Naive thymus-derived CD8-positive, alpha-beta T cell (primary cell): ENCODE measurements at places on chromosomes 12 and 14.

DNA sequence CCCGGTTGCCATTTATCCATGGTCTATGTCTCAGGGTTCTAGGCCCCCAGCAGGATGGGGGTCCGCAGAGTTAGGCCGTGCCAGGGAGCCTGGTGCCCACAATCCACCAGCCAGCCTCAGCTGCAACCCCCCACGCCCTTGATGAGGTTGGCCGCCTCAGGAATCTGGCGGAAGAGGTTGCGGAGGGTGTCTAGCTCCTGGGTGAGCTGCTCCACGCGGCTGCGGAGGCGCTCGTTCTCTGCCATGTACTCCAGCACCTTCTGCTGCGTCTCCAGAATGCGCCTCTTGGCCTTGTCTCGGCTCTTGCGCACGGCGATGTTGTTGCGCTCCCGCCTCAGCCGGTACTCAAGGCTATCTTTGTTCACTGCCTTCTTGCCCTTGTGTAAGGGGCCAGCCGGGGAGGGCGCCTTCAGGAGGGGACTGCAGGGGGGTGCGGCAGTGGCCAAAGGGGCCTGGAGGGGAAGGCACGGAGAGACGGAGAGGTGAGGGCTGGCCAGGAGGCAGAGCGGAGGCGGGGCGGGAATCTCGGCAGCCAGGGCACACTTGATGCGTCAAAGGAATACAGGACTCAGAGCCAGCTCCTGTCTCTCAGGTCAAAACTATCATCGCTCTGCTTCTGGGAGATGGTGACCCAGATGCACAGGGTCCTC, 1.6 kb downstream of the CEBPE start:
- H3K36me3 ChIP-seq, result no peaks in the 10 kb centered on the region
- no peak for DNase-seq
- peak overlapping the region; percentile 99 for H3K27ac ChIP-seq
- peaks cover 64% of the 10 kb centered on the region for H3K4me1 ChIP-seq
- no peak overlapping the region for H3K4me3 ChIP-seq
- no peaks in the 10 kb centered on the region for H3K27me3 ChIP-seq

DNA sequence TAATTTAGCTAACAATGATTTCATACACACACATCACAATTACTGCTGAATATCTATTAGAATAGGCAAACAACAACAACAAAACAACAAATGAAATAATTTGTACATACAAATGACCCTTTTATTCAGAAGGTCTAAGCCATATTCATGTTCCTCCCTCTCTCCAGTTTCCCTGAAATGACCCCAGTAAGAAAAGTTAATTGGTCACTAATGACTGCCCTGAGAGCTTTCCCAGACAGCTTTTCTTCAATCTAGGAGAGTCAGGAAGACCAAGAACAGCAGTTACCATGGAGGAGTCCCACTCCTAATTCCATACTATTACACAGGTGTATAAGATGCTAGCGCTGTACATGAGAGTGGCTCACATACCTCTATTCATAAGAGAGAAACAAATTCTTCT, 121.2 kb upstream of the GRIP1 start:
- H3K4me1 ChIP-seq, result peaks cover 4% of the 10 kb centered on the region
- H3K27me3 ChIP-seq, result no peaks in the 10 kb centered on the region
- H3K27ac ChIP-seq, result no peak overlapping the region
- no peak overlapping the region for H3K4me3 ChIP-seq
- no peak for DNase-seq
- no peaks in the 10 kb centered on the region for H3K36me3 ChIP-seq

DNA sequence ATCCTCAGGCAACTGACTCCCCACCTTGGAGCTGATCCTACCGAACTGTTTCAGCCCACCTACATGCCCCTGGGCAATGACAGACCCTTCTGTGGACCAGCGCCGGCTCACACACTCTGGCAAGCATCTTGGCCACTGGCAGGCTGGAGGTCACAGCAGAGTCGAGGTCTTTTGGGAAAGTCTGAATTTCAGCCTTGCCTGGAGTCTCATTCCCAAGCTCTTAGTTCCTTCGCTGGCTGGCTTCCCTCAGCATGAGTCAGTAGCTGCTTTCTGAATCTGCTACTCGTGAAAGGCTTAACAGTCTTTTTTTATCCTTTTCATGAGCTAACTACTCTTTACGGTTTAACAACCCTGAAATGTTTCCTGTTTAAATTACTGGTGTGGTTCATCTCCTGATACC, 44.5 kb downstream of the ASCL4 start:
- H3K27ac ChIP-seq, result no peak overlapping the region
- DNase-seq, result no peak
- H3K4me3 ChIP-seq, result no peak overlapping the region
- no peaks in the 10 kb centered on the region for H3K36me3 ChIP-seq
- no peaks in the 10 kb centered on the region for H3K4me1 ChIP-seq
- peaks cover 23% of the 10 kb centered on the region for H3K27me3 ChIP-seq

DNA sequence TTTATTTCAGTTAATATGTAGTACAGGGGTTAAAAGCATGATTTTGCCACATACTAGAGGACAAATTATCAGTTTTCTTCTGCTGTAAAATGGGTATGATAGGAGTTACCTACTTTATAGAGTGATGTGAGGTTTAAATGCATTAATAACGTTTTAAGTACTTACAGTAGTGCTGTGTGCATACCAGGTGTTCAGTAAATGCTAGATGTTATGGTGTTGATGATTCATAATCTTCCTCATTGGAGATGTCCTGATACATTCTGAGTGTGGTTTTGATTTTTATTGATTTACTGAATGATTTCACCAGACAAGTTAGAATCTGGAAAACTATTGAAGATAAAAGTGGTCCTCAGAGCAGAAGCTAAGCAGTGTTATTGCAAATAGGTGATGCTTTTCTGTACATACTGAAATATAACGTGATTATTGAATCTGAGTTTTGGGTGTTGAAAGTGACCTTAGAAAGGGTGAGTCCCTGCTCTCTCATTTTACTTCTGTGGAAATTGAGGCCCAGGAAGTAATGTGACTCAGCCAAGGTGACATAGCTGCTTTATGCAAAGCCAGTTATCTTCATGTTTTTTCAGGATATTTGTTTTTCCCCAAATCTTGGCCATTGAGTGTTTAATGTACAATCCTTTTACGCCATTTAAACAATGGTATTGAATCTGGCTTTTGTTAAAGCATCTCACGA, 54.7 kb downstream of the VRK1 start:
- DNase-seq, result no peak
- no peak overlapping the region for H3K4me3 ChIP-seq
- peaks cover 8% of the 10 kb centered on the region for H3K4me1 ChIP-seq
- no peak overlapping the region for H3K27ac ChIP-seq
- H3K27me3 ChIP-seq, result no peaks in the 10 kb centered on the region

DNA sequence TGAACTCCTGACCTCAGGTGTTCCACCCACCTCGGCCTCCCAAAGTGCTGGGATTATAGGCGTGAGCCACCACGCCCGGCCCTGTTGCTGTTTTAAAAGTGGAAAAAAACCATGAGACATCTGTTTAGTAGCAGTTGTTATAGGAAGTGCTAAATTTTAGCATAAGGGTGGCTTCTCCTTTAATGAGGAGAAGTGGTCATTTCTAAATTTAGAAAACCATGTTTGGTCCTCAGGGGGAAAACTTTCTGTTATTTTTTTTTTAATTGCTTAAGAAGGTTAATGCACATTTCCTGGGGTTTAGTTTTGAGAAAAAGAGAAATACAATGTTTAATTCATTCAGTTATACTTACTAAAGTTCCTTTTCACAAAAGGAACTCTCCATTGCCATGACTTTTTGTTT, 102.1 kb downstream of the MYRFL start:
- H3K27me3 ChIP-seq, result peaks cover 8% of the 10 kb centered on the region
- no peak overlapping the region for H3K4me3 ChIP-seq

DNA sequence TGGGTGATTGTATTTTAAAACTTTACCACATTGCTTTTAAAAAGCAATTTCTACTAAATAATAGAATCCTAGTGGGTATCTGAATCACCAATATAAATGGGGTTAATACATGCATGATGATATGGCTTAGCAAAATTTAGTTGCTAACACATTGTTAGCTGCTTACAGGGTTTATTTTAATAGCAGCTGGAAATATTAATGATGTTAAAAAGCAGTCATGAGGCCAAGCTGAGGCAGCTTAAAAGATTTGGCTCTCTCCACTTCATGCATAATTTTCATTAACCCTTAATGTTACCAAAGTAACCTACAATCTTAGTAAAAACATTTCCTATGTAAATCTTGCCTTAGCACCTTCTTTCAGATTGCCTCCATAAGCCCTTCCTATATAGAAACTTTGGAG, 49.2 kb upstream of the CNOT2 start:
- no peak overlapping the region for H3K27ac ChIP-seq
- H3K36me3 ChIP-seq, result no peaks in the 10 kb centered on the region
- H3K4me3 ChIP-seq, result no peak overlapping the region
- DNase-seq, result no peak
- H3K27me3 ChIP-seq, result peaks cover 5% of the 10 kb centered on the region

- H3K4me1 ChIP-seq, result peaks cover 49% of the 10 kb centered on the region
- peak; percentile 64 for DNase-seq
- H3K36me3 ChIP-seq, result no peaks in the 10 kb centered on the region
- peak overlapping the region; percentile 61 for H3K4me3 ChIP-seq
- H3K27me3 ChIP-seq, result no peaks in the 10 kb centered on the region
These were observed 4.3 kb upstream of the NIN start for GRCh38 chr14:50835280-50835679.

GRCh38 chr14:99896361-99896760, 103.1 kb downstream of the EML1 start:
- DNase-seq, result no peak
- no peak overlapping the region for H3K27ac ChIP-seq
- H3K4me3 ChIP-seq, result no peak overlapping the region
- peaks cover 7% of the 10 kb centered on the region for H3K27me3 ChIP-seq

GRCh38 chr12:47881826-47882427, 22.9 kb downstream of the VDR start:
- H3K27ac ChIP-seq, result peak overlapping the region; percentile 18
- peak overlapping the region; percentile 82 for H3K4me3 ChIP-seq
- H3K4me1 ChIP-seq, result peaks cover 31% of the 10 kb centered on the region
- H3K27me3 ChIP-seq, result no peaks in the 10 kb centered on the region
- DNase-seq, result no peak

DNA sequence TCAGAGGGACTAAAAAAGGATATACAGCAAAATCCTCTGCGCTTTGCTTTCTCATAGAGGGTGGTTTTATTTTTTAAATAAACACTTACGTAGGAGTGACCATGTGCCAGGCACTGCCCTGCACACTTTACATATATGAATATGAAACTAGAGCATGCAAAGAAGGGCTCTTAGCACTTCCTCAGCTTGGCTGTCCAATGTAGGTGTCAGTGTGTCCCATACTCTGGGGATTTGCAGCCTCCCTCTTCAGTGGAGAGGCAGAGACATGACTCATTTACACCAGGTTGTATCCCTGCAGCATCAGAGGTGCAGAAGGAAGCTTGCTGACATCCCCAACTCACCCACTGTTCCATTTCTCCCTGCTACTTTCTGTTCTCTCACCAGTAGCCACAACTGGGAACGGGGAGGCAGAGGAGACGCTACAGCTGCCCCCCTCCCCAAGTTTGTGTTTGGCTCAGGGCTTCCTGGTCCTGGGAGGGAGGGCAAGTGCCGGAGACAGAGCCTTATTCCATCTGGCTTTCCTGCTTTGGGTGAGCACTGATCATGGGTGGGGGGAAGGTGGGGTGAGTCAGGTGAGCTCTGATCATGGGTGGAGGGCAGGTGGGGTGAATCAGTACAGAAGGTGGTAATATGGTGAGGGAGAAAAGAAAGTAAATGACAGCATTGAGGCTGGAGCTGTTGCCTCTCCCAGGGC, 4.9 kb upstream of the KRT5 start:
- no peak overlapping the region for H3K4me3 ChIP-seq
- H3K27me3 ChIP-seq, result peaks cover 1% of the 10 kb centered on the region
- H3K36me3 ChIP-seq, result no peaks in the 10 kb centered on the region

GRCh38 chr12:2560356-2560755, 234.4 kb upstream of the FKBP4 start:
- H3K4me3 ChIP-seq, result no peak overlapping the region
- H3K27ac ChIP-seq, result no peak overlapping the region
- no peaks in the 10 kb centered on the region for H3K27me3 ChIP-seq
- no peaks in the 10 kb centered on the region for H3K4me1 ChIP-seq

DNA sequence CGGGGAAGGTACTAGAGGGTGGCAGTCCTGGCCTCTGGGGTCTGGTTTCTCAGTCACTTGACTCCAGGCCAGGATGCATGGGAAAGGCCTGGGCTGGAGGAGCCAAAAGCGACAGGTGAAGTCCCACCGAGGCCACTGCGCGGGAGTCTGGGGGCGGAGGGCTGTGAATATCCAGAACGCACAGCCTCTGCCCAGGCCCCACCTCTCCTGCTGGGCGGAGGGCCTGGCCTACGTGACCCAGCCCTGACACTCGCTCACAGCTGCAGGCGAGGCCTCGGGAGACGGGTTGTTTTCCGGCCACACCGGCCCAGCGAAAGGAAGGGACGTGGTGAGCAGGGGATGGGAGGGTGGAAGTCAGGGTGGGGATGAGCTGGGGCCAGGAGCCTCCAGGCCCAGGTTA, 91.2 kb downstream of the RFLNA start:
- H3K27me3 ChIP-seq, result no peaks in the 10 kb centered on the region
- peaks cover 29% of the 10 kb centered on the region for H3K4me1 ChIP-seq
- no peak overlapping the region for H3K4me3 ChIP-seq
- no peak for DNase-seq
- H3K27ac ChIP-seq, result no peak overlapping the region
- no peaks in the 10 kb centered on the region for H3K36me3 ChIP-seq

- H3K36me3 ChIP-seq, result no peaks in the 10 kb centered on the region
- peaks cover 26% of the 10 kb centered on the region for H3K4me1 ChIP-seq
- no peak overlapping the region for H3K4me3 ChIP-seq
- no peak overlapping the region for H3K27ac ChIP-seq
- H3K27me3 ChIP-seq, result no peaks in the 10 kb centered on the region
These were observed 38.8 kb upstream of the NINJ2 start for GRCh38 chr12:701896-702539.

DNA sequence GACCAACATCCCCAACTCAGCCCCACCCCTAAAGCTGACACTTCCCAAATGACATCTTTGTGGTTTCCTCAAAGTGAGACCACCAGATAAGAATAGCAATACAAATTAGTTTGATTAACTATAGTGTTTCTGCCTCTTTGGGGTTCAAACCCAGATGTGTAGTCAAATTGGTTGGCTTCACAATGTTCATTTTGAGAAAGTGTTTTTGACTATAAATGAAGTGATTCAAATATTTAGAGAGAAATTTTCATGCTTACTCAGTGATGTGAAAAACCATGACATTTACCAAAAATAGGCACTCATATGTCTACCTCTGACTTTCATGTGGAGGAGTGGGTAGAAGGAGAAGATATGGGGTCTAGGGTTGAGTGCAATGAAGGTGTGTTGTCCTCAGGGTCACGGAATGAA, 218.4 kb downstream of the BCAT1 start:
- H3K27me3 ChIP-seq, result no peaks in the 10 kb centered on the region
- no peaks in the 10 kb centered on the region for H3K4me1 ChIP-seq
- no peak overlapping the region for H3K27ac ChIP-seq
- no peak for DNase-seq
- no peaks in the 10 kb centered on the region for H3K36me3 ChIP-seq
